ENCODE measurements at places on chromosomes 12 and 14. TPM values are rescaled to one million over a fixed set of nuclear protein-coding genes. Genes with fewer than 3 reads are reported as not detected.

DNA sequence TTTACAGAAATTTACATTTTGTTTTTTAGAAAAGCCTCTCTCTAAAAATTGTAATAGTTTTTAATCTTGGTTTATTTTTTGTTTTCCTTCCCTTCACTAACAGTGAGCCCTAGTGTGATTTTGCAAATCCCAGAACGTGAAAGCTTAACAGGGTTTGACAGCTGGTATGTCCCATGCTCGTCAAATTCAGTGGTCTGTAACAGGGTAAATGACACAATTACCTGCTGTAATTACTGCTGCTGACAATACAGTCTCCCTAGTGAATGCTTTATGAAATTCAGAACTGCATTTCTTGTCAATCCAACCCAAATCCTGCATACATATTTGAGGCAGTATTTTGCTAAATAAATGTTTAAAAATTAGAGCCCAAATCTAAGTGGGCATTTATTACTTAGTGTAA is 249.2 kb downstream of the NELL2 start:
- no peak for DNase-seq

- no peak for DNase-seq
Measured at GRCh38 chr12:27550653-27550975, 26.6 kb downstream of the PPFIBP1 start.

DNA sequence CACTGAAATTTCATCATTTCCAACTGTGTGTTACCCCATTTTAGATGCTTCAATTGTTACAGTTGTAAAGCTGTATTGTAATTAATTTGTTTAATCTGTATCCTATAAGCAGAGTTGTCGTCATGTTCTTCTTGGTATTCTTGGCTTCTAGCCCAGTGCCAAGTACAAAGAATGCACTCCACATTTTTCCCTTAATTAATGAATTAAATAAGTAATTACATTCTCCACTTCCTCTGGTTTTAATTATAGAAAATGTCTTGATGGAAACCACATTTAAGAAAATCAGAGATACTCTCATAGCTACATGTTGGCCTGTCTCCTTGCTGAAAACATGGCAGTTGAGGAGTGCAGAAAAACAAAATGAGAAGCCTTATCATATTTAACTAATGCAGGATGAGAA is 746 bp downstream of the DNAI7 start:
- no peak for DNase-seq

DNA sequence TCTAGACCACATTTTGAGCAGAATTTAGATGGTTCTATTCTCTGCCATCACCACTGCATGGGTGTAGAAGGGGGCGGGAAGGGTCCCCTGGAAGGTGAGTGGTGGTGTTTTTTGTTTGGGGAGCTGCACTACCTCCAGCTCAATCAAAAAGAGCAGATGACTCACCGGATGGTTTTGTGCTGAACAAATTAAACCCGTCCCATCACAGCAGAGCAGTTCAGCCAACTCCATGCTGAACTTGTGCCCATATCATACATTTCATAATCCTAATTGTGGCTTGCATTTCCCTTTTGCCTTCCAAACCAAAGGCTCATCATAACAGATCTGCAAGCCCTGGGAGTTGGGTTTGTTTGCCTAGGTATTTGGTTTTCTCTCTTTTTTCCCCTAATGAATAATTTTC is 53.0 kb upstream of the RPH3A start:
- DNase-seq, result no peak

- no peak for DNase-seq
Measured at GRCh38 chr14:95307402-95308041, 12.2 kb downstream of the CLMN start.

DNA sequence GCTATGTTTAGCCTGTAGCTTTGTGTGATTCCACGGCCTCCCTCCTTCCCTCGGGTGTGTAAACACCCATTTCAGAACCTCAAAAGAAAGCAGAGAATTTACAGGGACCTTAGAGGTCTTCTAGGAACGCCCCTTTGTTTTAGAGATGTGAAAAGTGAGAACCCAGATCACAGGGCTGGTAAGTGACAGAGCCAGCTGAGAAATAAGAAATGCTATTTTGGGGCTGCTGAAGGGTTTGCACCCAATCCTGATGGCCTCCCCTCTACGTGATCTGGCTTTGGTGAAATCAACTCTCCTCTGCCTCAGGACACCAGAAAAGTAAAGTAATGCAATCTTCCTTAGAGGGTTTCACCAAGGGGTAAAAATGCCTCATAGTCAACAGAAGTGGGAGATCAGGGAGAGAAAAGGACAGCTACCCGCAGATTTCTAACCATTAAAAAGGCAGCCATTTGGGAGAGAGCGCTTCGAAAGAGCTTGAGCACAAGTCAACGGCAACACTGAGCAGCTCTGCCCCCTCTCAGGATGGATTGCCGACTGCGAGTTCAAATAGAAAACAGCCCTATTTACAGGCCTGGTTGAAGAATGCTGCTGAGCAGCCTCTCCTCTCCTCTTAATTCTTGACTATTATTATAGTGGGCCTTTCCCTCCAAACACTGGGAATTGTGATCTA is 78.5 kb upstream of the RASSF3 start:
- peak; percentile 15 for DNase-seq

- DNase-seq, result no peak
Measured at GRCh38 chr14:93543766-93544165, 113.0 kb downstream of the UNC79 start.

DNA sequence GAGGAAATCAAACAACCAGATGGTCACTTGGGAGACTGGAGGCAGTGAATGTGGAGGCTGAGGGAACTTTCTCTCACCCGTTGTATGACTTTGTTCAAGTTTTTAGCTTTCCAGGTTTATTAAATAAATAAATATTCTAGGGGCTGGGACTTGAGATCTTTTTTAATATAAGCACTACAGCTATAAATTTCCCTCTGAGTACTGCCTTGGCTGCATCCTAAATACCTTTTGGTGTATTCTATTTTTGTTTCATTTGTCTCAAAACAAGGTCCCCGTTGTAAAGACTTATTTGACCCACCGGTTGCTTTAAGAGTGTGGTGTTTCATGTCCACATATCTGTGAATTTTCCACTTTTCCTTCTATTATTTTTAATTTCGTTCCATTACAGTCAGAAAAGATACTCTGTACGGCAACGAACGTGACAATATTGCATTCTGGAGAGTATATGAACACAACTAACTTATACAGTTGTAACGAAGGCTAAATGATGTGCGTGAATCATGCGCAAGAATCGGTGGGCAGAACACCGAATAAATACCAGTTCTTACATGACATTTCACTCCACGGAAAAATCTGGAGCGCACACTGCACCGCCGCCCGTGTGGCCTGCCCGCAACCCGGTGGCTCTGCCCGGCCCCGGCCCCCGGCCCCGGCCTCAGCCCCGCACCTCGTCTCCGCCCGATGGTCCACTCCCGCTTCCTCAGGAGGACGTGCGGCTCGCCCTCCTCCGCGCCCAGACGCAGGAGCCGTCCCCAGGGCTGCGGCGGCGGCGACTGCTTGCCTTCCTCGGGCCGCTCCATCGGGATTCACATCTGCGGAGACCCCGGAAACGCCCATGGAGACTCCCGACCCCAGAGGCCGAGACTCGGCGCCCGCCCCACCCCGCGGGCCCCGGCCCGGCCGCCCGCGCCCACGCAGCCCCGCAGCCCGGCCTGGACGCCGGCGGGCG is 602 bp downstream of the CHFR start:
- no peak for DNase-seq

GRCh38 chr14:75537071-75537470 is 14.8 kb downstream of the BATF start:
- no peak for DNase-seq

DNA sequence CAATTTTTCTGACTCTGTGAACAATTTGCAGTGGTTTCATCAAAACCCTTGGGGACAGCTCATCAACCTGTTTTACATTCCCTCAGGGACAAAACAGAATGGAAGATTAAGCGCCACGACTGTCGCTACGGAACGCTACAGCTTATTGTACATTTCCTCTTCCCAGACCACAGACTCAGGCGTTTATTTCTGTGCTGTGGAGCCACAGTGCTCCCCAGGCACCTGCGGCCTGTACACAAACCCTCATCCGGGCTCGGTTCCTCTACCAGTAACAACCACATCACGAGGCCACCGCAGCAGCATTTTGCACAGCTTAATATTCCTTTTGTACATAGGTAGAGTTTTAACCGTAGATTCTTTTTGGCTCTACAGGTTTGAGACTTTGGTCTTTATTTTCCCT is 397.4 kb upstream of the OR4E1 start:
- DNase-seq, result no peak

DNA sequence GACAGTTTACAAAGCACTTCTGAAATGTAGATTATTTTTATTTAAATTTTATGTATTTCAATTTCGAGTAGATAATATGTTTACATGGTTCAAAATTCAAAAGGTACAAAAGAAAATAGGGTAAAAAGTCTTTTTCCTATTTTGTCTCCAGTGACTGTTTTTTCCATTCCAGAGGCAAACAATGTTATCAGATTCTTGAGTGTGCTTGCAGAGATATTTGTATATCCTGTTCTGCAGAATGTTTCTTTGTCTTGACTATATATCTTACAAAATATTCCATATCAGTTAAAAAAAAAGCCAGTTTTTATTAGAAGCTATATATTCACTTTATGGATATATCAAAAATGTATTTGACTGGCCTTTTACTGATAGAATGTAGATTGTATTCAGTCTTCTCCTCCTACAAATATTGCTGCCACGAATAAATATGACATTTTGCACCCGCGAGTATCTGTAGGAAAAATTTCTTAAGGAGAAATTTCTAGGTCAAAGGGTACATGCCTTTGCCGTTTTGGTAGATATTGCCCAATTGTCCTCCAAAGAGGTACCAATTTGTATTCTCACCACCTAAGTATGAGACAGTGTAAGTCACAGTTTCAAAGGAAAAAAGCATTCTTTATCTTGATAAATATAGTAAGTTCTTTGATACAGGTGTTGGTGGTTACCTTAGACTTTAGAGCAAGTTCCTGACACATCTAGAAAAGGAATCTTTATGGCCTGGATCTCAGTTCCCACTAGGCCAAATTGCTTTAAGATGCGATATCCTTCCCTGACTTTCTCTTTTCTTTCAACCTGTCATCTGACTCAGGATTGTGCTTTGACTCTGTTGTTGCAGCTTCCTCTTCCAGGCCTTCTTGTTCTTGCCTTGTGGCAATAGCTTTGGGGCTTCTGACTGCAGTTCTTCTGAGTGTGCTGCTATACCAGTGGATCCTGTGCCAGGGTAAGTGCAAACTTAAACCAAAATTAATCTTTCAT is 2.3 kb downstream of the KLRG1 start:
- no peak for DNase-seq

GRCh38 chr12:6193853-6194815 is 6.1 kb upstream of the CD9 start:
- no peak for DNase-seq

GRCh38 chr12:64810831-64811230 is 13.6 kb upstream of the TBC1D30 start:
- DNase-seq, result no peak

DNA sequence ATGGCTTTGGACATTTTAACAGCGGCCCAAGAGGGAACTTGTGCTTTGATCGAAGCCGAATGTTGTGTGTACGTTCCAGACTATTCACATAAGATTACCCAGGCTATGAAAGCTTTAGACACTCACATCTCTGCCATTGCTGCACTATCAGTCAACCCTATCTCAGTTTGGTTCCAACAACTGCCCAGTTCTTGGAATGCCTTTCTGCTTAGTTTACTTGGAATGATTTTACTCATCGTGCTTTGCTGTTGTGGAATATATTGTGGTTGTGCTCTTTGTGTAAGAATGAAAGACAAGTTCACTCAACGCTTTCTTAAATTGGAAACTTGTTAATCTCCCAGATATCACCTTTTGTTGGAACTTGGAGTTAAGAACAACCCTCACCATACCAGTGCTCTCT is 498.2 kb downstream of the GLT1D1 start:
- no peak for DNase-seq

INSM2 gene
- polyA plus RNA-seq, result not detected

GRIP1 gene
- polyA plus RNA-seq, result 4.5 TPM

ASCL1 gene
- 0.12 TPM for polyA plus RNA-seq

Data from H1 (cell line).